ENCODE measurements at places on chromosomes 7 and 10. TPM values are rescaled to one million over a fixed set of nuclear protein-coding genes. Genes with fewer than 3 reads are reported as not detected.

GRCh38 chr10:122968698-122969097, 11.5 kb upstream of the PSTK start:
- no peaks in the 10 kb centered on the region for H3K4me1 ChIP-seq
- H3K27me3 ChIP-seq, result no peaks in the 10 kb centered on the region
- no peak overlapping the region for H3K4me3 ChIP-seq
- no peak overlapping the region for H3K27ac ChIP-seq
- no peaks in the 10 kb centered on the region for H3K36me3 ChIP-seq

GRCh38 chr7:134284952-134285351, 31.8 kb downstream of the SLC35B4 start:
- no peaks in the 10 kb centered on the region for H3K36me3 ChIP-seq
- no peaks in the 10 kb centered on the region for H3K27me3 ChIP-seq
- H3K27ac ChIP-seq, result no peak overlapping the region
- no peak overlapping the region for H3K4me3 ChIP-seq
- DNase-seq, result no peak

GRCh38 chr7:19621740-19622139, 87.1 kb downstream of the POLR1F start:
- no peak overlapping the region for H3K27ac ChIP-seq
- H3K27me3 ChIP-seq, result no peaks in the 10 kb centered on the region
- H3K4me3 ChIP-seq, result no peak overlapping the region
- H3K36me3 ChIP-seq, result no peaks in the 10 kb centered on the region

DNA sequence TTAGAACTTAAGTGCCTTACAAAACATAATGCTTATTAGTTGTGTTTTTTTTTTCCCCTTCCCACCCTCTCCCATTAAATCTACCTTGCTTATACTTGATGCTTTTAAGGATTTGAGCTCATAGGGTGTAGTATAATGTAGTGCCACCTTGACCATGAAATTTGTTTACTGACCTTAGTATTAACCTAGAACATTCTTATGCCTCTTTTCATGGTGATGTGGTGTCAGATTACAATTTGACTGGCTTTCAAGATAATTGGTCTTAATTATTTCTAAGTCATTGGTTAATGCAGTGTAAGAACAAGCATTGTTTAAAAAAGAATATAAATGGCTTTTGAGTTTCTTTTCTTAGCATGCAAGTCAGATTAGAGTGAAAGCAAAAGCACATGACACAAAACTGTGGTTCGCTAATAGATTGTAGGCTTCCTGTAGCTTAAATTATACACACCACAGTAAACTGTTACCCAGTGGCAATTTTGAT, 61.8 kb downstream of the ADD3 start:
- DNase-seq, result no peak
- no peaks in the 10 kb centered on the region for H3K36me3 ChIP-seq
- peaks cover 17% of the 10 kb centered on the region for H3K4me1 ChIP-seq
- H3K27ac ChIP-seq, result no peak overlapping the region
- H3K4me3 ChIP-seq, result no peak overlapping the region
- H3K27me3 ChIP-seq, result no peaks in the 10 kb centered on the region

GRCh38 chr10:110078317-110078716, 70.5 kb downstream of the ADD3 start:
- H3K36me3 ChIP-seq, result no peaks in the 10 kb centered on the region
- H3K4me1 ChIP-seq, result peaks cover 77% of the 10 kb centered on the region
- DNase-seq, result no peak
- no peaks in the 10 kb centered on the region for H3K27me3 ChIP-seq

GRCh38 chr7:123433665-123434064, 100.7 kb downstream of the IQUB start:
- no peak overlapping the region for H3K27ac ChIP-seq
- H3K4me3 ChIP-seq, result no peak overlapping the region
- DNase-seq, result no peak
- H3K27me3 ChIP-seq, result no peaks in the 10 kb centered on the region

GRCh38 chr7:101885597-101885955, 68.2 kb downstream of the CUX1 start:
- H3K27ac ChIP-seq, result no peak overlapping the region
- H3K4me1 ChIP-seq, result peaks cover 22% of the 10 kb centered on the region
- H3K27me3 ChIP-seq, result no peaks in the 10 kb centered on the region
- H3K36me3 ChIP-seq, result no peaks in the 10 kb centered on the region
- no peak overlapping the region for H3K4me3 ChIP-seq
- DNase-seq, result no peak

DNA sequence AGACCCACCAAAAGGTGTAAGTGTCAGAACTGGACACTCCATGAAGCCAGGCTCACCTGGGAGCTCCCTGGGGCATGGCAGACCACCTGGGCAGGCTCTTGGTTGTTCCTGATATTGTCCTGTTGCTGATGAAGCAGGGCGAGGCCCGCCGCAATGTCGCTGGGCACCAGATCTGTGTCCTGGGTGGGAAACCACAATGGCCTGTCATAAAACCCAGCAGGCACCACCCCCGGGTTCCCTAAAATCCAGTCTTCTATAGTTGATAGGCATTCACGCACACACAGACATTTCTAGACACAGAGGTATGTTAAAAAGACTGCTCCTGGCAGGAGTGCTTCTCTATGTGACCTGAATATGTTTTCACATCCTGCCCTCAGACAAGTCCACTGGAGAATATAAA, 15.0 kb downstream of the DAGLB start:
- H3K27ac ChIP-seq, result no peak overlapping the region
- no peak for DNase-seq
- H3K27me3 ChIP-seq, result no peaks in the 10 kb centered on the region

DNA sequence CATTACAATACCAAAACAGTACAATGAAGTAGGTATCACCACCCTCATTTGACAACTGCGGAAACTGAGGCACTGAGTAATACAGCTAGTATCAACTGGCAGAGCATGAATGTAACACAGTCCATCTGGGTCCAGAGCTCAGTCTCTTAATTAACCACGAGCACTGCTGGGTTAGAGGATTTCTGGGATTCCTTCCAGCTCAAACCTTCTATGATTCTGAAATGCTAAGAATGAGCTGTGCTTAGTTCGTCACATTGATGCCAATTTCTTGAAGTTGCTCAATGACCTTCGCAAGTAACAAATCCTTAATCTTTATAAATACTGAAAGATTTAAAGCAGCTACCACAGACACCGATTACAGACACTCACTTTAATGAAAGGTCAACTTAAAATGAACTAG, 62.5 kb downstream of the SGMS1 start:
- no peaks in the 10 kb centered on the region for H3K27me3 ChIP-seq
- DNase-seq, result peak; percentile 69
- no peak overlapping the region for H3K4me3 ChIP-seq
- H3K36me3 ChIP-seq, result no peaks in the 10 kb centered on the region
- H3K27ac ChIP-seq, result peak overlapping the region; percentile 36

DNA sequence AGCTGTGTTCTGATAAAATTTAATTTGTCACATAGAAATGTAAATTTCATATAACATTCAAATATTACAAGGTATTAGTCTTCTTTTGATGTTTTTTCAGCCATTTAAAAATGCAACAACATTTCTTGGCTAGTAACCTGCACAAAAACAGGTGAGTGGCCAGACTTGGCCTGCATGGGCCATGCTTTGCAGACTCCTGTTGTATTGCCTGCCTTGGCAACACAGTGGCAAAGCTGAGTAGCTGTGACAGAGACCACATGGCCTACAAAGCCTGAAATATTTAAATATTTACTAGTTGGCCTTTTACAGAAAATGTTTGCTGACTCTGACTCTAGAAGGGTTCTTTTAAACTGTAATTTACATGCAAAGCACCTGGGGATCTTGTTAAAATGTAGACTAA, 13.5 kb upstream of the TBX20 start:
- H3K4me1 ChIP-seq, result no peaks in the 10 kb centered on the region
- DNase-seq, result no peak
- no peak overlapping the region for H3K4me3 ChIP-seq
- H3K27me3 ChIP-seq, result no peaks in the 10 kb centered on the region

- H3K4me3 ChIP-seq, result no peak overlapping the region
- no peak for DNase-seq
Observed at GRCh38 chr7:5478568-5479430, 55.2 kb upstream of the TNRC18 start.

DNA sequence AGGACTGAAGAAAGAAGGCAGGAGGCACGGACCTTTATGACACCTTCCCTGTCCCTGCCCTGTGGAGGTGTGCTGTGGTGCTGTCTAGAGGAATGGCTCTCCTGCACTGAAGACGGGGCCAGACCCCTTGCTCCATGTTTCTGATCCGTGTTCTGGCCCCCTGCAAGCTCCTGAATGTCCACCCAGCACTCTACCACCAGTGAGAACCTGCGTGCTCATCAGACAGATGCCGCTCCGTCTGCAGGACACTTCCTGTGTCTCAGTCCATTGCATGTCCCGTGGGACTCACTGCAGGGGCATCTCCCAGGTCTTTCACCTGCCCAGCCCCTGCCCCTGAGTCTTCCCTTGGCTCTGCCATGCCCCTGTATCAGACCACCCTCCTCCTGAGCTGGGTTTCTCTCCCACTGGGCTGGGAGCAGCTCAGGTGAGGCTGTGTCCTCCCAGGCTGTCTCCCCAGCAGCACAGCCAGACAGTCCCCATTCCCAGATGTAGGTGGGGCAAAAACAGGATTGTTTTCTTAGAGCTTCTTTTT, 278.3 kb upstream of the ZNF32 start:
- H3K27me3 ChIP-seq, result no peaks in the 10 kb centered on the region
- H3K27ac ChIP-seq, result no peak overlapping the region
- no peaks in the 10 kb centered on the region for H3K4me1 ChIP-seq
- no peaks in the 10 kb centered on the region for H3K36me3 ChIP-seq
- no peak for DNase-seq
- no peak overlapping the region for H3K4me3 ChIP-seq

CASD1 gene
- 47.4 TPM for total RNA-seq

GRCh38 chr10:132662186-132662920, 123.6 kb downstream of the NKX6-2 start:
- H3K36me3 ChIP-seq, result no peaks in the 10 kb centered on the region
- DNase-seq, result no peak
- no peak overlapping the region for H3K27ac ChIP-seq
- H3K27me3 ChIP-seq, result no peaks in the 10 kb centered on the region

DNA sequence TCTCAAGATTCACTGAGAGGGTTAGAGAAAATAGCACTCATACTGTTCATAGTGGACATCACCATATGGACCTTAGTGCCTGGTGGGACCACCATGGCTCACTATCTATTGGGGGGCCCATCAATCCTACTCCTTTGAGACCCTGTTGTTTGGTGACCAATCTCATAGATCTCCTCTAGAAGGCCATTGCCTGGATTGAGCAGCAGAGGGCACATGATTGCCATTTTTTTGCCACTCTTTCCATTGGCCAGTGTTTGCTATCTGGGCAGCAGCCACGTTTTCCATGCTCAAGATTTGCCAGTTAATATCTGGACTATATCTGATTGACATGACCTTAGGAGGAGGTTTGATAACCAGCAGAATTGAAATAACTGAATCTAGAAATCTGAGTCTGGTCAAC, 244.5 kb downstream of the ITGB1 start:
- H3K4me1 ChIP-seq, result no peaks in the 10 kb centered on the region
- no peaks in the 10 kb centered on the region for H3K27me3 ChIP-seq
- H3K36me3 ChIP-seq, result no peaks in the 10 kb centered on the region
- DNase-seq, result no peak
- H3K27ac ChIP-seq, result no peak overlapping the region
- no peak overlapping the region for H3K4me3 ChIP-seq

DNA sequence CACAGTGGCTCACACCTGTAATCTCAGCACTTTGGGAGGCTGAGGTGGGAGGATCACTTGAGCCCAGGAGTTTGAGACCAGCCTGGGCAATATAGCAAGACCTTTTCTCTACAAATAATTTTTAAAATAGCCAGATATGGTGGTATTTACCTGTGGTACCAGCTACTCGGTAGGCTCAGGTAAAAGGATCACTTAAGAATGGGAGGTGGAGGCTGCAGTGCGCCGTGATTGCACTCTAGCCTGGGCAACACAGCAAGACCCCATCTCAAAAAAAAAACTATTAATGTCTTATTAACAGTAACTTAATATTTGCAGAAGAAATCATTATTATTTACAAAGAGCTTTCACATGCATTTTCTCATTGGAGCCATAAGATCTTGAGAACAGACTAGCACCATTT, 103.6 kb downstream of the SGMS1 start:
- no peaks in the 10 kb centered on the region for H3K27me3 ChIP-seq
- H3K36me3 ChIP-seq, result no peaks in the 10 kb centered on the region
- no peak for DNase-seq
- H3K4me3 ChIP-seq, result no peak overlapping the region

FAM25A gene
- total RNA-seq, result not detected

DNA sequence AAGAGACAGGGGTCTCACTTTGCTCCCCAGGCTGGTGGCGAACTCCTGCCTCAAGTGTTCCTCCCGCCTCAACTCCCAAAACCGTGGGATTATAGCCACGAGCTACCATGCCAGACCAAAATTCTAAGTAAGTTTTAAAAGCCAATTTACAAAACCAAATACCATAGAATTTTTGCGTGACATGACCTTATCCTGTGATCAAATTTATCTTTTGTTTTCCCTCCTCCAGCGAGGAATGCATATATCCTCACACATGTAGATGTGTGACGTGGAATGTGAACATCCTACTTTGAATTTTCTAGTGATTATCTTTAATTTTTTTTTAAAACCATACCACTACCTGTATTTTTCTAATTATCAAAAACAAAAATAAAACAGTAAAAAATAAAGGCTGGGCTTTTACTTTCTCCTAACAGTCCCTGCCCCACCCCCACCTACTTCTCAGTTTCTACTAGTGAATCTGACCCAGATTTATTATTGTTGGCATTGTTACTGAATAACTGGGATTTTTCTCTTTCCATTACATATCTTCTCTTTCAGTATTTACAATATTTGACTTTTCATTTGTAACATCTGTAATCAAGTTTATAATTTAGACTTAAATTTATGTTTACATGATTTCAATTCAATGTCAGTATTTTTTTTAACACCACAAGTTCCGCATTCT, 26.0 kb downstream of the CYTH3 start:
- H3K27ac ChIP-seq, result no peak overlapping the region
- no peaks in the 10 kb centered on the region for H3K4me1 ChIP-seq
- DNase-seq, result no peak
- no peaks in the 10 kb centered on the region for H3K36me3 ChIP-seq
- H3K27me3 ChIP-seq, result no peaks in the 10 kb centered on the region
- no peak overlapping the region for H3K4me3 ChIP-seq

DNA sequence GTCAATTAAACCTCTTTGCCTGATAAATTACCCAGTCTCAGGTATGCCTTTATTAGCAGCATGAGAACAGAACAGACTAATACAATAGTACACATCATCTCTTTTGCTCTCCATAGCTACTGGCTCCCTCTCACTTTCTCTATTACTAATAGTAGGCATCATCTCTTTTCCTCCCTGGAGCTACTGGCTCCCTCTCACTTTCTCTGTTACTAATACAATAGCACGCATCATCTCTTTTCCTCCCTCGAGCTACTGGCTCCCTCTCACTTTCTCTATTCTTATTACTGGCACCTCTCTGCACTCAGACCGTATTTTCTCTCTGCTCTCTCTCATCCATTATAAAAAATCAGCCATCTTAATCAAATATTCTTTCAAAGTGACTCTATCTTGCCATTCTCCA, 37.1 kb downstream of the SLC25A13 start:
- H3K27me3 ChIP-seq, result no peaks in the 10 kb centered on the region
- H3K4me1 ChIP-seq, result no peaks in the 10 kb centered on the region
- no peak for DNase-seq
- H3K36me3 ChIP-seq, result no peaks in the 10 kb centered on the region
- no peak overlapping the region for H3K27ac ChIP-seq
- no peak overlapping the region for H3K4me3 ChIP-seq
